ENCODE measurements at places on chromosomes 4 and X. TPM values are rescaled to one million over a fixed set of nuclear protein-coding genes. Genes with fewer than 3 reads are reported as not detected.

DNA sequence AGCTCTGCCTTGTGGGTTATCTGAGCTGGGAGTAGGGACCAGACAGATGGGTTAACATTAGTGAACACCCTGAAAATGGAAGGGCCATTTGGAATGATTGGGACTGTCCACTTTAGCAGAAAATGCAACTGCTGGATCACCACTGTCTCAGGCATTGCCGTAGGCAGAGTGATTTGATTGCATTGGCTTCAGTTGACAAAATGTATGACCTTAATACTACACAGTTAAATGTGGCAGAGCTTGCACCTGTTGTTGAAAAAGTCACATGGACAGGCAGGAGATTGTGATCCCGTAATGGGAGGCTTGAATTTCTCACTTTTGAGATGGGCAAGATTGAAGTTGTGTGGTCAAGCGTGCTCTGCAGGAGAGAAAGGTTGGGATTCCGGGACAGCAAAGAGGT is 166.5 kb upstream of the PUDP start:
- DNase-seq = no peak

GRCh38 chr4:7431696-7432530 is 2.8 kb downstream of the PSAPL1 start:
- no peak for DNase-seq

DNA sequence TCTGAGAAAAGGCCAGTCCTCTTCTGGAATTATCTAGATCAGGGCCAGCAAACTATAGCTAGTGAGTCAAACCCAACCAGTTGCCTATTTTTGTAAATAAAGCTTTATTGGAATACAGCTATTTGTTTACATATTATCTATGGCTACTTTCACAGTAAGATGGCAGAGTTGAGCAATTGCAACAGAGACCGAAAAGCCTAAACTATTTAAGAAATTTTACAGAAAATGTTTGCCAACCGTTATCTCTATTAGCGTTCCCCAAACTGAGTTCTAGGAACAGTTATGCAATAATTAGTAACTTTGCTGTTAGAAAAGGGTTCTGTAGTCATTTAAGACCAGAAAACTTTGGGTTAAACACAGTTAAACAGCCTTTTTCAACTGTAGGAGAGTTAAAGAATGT is 10.5 kb downstream of the TEX13B start:
- no peak for DNase-seq

DNA sequence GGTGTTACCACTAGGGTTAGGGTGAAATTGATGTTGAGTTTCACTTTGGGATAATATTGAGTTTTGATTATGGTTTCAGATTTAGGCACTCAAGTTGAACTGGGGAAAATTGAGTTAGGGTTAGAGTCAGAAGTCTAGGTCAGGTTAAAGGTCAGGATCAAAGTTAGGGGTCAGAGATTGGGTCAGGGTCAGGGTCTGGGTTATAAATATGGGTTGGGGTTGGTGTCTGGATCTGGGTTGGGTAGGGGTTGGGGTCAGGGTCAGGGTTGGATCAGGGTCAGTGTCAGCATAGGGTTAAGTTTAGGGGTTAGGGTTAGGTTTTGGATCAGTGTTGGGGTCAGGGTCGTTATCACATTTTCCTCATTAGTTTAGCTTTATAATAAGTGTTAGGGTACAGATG is 42.7 kb upstream of the IL9R start:
- DNase-seq = no peak

TFE3 gene
- 63.5 TPM for polyA plus RNA-seq

RAB39B gene
- 0.29 TPM for polyA plus RNA-seq

DNA sequence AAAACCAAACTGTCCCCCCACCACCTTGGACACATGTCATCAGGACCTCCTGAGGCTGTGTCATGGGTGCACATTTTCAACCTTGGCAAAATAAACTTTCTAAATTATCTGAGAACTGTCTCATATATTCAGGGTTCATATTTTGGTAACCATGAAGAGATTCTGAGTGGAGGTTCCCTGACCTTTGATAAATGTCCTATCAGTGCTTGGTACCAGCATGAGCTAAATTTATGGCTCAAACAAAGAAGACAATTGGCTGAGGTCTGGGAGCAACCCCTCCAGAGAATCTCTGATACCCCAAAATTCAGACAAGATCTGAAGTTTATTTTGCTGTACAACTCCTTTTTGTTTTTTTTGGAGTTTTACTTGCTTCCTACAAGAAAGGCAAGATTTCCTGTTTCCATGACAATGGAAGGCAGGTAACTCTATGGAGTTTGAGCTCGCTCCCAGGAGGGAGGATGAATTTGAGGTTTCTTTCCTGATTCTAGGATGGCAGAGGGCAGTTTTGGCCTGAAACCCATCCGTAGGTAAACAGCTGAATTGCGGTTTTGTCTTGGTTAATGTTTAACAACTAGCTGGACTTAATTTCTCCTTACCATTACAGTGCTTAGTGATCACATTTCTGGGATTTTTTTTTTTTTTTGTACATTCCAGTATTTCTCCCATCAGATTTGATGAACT is 14.5 kb downstream of the UGT2B15 start:
- no peak for DNase-seq

DNA sequence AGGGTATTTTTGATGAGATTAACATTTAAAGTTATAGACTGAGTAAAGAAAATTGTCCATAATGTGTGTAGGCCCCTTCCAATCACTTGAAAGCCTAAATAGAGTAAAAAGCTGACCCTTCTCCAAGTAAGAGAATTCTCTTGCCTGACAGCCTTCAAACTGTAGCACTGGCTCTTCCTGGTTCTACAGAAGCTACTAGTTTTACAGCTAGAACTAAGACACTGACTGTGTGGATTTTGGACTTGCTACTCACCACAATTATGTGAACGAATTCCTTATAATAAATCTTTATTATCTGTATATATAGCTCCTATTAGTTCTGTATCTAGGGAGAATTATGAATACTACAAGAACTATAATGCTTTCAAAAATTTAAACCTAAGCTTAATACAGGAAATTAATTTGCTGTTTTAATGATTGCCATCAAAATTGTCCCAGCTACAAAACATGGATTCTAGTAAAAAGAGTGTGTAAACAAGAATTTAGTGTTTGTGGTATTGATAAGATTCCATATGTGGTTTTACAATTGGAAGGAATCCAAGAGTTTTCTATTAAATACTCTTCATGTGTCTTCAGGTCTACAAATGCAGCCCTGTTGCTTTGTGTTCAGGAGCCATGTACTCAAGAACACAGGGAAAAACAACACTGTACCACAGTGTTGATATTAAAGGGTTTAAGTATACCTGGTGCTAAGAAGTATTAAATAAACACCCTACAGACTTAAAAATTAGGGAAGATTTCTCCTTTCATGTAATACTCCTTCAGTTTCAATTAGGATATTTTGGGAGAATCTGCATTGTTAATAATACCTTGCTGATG is 366.5 kb downstream of the CXXC4 start:
- no peak for DNase-seq

DNA sequence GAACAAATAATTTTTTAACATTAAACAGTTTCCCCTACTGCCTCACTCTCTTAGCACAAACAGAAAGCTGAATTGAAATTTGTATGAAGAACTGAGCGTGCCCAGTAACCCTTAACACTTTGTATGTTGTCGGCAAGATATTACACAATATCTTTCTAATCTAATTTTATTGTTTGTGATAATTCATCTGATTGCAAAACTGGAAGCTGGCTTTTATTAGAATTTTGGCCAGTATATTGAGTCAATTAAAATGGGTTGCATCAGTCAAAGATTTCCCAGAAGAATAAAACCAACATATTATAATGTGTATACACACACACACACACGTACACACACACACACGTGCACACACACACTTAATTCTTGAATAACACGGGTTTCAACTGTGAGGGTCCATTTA is 2332.1 kb downstream of the PCDH7 start:
- no peak for DNase-seq

GRCh38 chrX:66110112-66110511 is 53.9 kb upstream of the HEPH start:
- no peak for DNase-seq

GRCh38 chrX:1902901-1903235 is 288.0 kb downstream of the ASMT start:
- no peak for DNase-seq

UGT2B11 gene
- polyA plus RNA-seq = not detected

UGT2A1 gene
- polyA plus RNA-seq = not detected

- DNase-seq = no peak
Observed at GRCh38 chrX:41002026-41002425, 83.2 kb upstream of the USP9X start.

ABLIM2 gene
- polyA plus RNA-seq = 5.9 TPM

DNA sequence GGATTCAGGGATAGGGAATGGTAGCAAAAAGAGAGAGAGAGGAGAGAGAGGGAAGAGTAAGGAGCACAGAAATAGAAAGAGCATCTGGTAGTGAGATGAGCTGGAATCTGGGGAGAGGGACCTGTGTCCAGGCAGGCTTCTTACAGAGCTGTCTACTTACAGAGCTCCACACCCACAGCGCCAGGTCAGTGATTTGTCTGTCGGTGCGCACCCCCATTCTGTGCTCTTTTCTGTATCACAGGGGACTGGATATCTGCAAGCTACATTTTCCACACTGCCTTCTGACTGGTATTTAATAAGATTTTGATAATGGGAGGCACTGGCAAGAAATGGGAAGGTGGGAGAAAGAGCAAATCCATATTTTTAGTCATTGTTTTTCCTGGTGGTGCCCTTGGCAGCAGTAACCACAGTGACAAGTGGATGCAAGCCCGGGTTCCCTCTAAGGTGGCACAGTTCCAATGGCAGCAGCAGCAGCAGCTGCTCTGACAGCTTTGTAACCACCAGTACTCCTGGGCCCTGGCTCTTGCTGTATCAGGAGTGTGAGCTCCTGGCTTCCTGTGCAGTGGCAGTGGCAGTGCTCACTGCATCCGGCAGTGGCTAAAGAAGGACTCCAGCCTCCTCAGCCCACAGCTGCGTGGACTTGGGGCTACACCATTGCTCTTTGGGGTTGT is 300.5 kb downstream of the TRIML1 start:
- DNase-seq = peak; percentile 11

IL13RA2 gene
- 0.67 TPM for polyA plus RNA-seq

DNA sequence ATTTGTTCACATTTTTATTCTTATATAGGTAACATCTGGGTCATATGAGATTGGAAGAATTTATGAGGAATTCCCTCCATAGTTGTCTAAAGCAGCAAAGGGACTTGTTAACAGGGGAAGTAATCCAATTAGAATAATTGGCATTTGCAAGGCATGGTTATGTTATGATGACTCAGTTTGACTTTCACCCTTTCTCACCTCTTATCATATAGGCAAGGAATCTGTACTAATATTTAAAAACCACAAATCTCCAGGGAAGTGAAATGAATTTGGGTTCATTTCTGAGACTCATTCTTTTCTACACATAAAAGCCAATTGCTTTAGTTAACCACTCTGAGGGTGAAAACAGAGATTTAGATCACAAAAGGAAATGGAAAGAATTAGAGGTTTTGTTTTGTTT is 281.5 kb upstream of the DKK2 start:
- no peak for DNase-seq

DNA sequence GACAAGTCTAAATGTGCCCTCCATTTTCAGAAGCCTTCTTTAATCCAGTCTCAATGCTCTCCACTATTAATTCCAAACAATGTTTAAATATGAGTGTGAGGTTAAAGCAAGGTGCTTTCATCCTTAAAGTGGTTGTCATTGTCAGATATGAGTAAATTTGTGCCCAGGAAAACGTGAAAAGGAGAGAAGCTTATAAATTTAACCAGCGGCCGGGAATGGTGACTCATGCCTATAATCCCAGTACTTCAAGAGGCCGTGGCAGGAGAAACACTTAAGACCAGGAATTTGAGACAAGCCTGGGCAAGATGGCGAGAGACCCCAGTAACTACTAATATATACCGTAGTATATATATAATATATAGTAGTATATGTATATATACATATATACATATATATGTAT is 270.0 kb downstream of the ARHGAP24 start:
- no peak for DNase-seq

DNA sequence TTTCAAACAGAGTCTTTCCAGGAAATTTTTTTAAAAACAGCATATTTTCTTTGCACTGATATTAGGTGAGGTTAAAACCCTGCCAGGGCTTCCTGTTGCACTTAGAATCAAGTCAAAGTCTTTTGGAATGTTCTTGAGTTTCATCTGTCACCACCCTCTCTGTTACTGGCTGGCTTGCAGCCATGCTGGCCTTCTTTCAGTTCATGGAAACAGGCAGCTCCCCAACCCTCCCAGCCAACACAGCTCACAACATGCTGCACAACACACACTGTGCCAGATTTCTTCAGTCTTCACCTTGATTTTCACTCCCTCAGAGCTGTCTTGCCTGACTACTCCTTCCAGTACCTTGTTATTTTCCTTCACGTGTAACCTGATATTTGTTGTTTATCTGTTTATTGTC is 129.5 kb downstream of the KCNIP4 start:
- DNase-seq = no peak

GRCh38 chr4:183354219-183354618 is 32.0 kb upstream of the CLDN24 start:
- DNase-seq = no peak

- DNase-seq = no peak
Observed at GRCh38 chr4:79603681-79604080, 195.7 kb upstream of the GK2 start.

GRCh38 chr4:84530871-84531270 is 31.8 kb upstream of the NKX6-1 start:
- DNase-seq = no peak

DNA sequence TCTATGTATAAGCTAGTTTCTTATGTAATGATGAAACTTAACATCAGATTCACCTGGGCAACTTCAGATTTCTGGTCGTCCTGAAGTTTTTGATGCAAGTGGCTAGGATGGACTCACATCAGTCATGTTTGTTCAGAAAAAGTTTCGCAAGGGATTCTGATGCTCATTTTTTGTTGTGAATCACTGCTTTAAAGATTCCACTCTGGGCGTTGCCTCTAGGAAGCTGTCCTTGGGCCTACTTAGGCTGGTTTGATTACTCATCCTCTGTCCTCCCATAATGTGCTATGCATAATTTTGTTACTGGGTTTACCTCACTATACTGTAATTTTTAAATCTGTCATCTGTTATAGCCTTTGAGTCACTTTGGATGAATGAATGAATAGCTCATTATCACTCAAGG is 30.8 kb downstream of the HERC3 start:
- DNase-seq = no peak

- DNase-seq = no peak
Observed at GRCh38 chr4:141388481-141388880, 167.8 kb downstream of the ZNF330 start.

GRCh38 chrX:12379671-12380070 is 241.4 kb downstream of the FRMPD4 start:
- no peak for DNase-seq

DNA sequence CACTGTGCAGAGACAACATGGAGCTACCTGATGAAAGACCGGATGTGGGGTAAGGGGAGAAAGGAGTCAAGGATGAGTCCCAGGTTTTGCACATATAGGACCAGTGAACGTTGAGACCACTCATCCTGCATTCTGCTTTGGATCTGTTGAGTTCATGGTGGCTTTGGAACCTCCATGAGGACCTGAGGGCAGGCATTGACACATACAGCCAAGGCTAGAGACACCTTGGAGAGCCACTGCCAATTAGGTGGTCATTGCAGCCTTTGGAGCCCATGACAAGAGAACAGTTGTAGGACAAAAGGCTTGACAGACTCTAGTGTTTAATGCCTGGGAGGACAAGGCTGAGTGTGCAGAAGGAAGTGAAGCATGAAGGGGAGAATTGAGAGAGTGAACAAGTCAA is 87.9 kb downstream of the STK32B start:
- no peak for DNase-seq

SYTL4 gene
- polyA plus RNA-seq = 12.5 TPM

- DNase-seq = no peak
Observed at GRCh38 chrX:8607326-8607725, 124.6 kb downstream of the ANOS1 start.

IQCM gene
- not detected for polyA plus RNA-seq

All from urinary bladder (tissue), 4 donors.